ENCODE measurements at places on chromosomes 3 and 15. TPM values are rescaled to one million over a fixed set of nuclear protein-coding genes. Genes with fewer than 3 reads are reported as not detected.

DNA sequence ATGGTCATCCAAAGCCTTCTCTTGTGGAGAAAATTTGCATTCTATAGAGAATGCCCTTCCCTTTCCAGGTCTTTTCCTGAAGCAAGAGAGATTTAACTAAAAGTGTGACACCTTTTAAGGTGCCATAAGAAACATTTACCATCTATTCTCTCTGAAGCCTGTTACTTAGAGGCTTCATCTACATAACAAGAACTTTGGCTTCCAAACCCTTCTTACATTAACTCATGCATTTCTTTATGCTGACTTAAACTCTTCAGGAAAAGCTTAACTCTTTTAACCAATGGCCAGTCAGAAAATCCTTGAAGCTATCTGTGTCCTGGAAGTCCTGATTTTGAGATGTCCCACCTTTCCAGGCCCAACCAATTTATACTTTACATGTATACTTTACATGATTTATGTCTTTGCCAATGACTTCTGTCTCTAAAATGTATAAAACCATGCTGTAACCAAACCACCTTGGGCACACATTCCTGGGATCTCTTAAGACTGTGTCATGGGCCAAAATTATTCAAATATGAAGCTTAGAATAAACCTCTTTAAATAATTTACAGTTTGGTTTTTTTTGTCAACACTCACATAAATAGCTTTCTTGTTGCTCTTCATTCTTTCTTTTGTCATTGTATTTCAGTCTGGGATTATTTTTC, 472.6 kb upstream of the NECTIN3 start:
- DNase-seq, result no peak

GRCh38 chr3:144429719-144430121, 458.1 kb downstream of the DIPK2A start:
- no peak for DNase-seq

- no peak for DNase-seq
These were observed 485.0 kb upstream of the ATP11B start for GRCh38 chr3:182308328-182308727.

The ZBED2 gene
- total RNA-seq, result not detected

DNA sequence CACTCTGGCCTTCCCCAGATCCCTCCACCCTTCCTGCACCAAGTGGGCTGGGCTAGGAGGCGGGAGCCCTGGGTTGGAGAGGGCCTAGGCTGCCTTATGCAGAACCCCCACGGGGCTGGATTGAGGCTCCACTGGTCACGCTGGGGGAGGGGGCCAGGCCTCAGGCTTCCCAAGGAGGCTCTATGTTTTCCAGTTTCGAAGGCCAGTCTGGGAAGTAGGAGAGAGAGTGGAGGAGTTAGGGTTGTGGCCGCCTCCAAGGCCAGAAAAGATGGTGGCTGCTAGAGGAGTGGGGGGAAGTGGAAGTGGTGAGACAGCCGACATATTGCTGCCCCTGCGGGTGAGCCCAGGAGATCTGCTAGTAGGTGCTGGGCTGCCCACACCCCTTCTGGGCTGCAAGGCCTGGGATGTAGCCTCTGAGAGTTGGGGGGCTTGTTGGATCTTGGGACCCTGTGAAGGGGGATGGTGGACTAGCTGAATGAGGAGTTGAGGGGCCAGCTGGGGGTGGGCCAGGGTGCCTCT, 1.2 kb downstream of the GNAI2 start:
- DNase-seq, result no peak

DNA sequence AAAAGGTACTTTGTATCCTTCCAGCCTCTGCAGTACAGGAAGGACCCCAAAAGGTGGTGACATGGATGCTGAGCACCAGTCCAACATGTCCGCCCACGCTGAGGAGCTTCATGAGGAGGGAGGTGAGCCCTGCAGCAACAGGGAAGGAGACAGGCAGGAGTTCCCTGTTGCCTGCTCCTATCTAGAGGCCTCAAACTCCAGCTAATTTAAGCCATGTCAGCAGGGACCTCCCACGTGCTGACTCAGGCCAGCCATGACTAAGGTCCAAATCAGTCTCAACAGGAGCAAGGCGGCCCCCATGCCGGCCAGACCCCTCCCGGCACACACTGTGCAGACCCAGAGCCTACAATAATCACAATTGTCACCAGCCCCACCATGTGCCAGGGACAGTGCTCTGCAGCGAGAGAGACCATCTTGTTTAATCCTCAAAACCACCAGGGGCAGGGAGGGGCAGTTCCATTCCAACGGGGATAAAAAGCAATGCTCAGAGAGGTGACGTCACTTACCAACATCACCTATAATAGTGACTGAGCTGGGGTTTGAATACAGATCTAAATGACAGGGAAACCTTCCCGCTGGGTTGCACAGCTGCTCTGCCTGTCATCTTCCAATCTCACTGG, 54.5 kb upstream of the GATA2 start:
- DNase-seq, result no peak

- DNase-seq, result no peak
These were observed 39.8 kb downstream of the CCDC12 start for GRCh38 chr3:46936733-46937250.

DNA sequence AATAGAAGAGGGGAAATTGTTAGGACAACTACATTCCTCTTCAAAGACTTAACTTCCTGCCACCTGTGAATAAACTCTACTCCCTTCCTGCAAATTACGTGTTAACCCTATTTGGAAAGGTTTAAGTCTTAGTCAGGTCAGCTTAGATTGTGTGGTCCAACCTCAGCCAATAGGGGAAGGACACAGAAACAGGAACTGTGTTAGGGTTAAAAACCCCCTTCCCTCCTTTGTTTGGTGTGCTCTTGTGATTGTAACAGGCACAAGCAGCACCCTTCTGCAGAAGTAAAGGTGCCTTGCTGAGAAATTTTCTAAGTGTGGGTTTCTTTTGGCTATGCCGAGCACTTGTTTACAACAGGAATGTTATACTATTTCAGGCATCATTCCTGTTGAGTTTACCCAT, 45.0 kb upstream of the FSTL1 start:
- DNase-seq, result no peak

- no peak for DNase-seq
These were observed 17.4 kb upstream of the NPTN start for GRCh38 chr15:73650416-73651126.

- peak; percentile 19 for DNase-seq
These were observed 49.6 kb downstream of the CHD2 start for GRCh38 chr15:92949604-92950249.

The NDN gene
- total RNA-seq, result not detected

The CPA3 gene
- not detected for total RNA-seq

GRCh38 chr15:82139823-82140268, 94.0 kb upstream of the MEX3B start:
- DNase-seq, result peak; percentile 72

The ROBO1 gene
- 0.25 TPM for total RNA-seq

The MST1 gene
- total RNA-seq, result 3.3 TPM

- DNase-seq, result no peak
These were observed 128.3 kb downstream of the GOLIM4 start for GRCh38 chr3:167967257-167968036.

- no peak for DNase-seq
These were observed 12.5 kb upstream of the NCBP2 start for GRCh38 chr3:196954832-196955231.

The GP5 gene
- total RNA-seq, result not detected

DNA sequence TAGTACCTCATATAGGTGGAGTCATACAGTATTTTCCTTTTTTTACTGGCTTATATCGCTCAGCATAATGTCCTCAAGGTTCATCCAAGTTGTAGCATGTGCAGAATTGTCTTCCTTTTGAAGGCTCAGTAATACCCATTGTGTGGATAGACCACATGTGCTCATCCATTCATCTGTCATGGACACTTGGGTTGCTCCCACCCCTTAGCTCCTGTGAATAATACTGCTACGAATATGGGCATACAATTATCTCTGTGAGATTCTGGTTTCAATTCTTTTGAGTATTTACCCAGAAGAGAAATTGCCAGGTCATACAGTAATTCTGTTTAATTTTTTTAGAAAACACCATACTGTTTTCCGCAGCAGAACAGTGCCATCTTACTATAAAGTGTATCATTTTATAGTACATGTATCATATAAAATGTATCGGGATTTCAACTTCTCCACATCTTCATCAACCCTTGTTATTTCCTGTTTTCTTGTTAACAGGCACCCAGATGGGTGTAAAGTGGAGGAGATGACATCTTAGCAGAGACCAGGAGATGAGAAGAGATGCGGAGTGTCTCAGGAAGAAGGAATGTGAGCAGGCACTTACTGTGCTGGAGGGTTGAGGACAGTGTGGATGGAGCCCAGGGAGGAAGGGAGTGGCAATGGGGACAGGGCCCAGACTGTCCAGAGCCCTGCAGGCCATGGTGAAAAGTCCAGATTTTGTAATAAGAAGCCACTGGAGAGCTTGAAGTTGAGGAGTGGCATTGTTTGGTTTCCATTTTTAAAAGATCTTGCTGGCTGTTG, 27.0 kb upstream of the PRR23E start:
- DNase-seq, result no peak

The PDHB gene
- total RNA-seq, result 34.2 TPM

- DNase-seq, result peak; percentile 94
These were observed 240.1 kb downstream of the ISL2 start for GRCh38 chr15:76576523-76577279.

The STAB1 gene
- not detected for total RNA-seq

DNA sequence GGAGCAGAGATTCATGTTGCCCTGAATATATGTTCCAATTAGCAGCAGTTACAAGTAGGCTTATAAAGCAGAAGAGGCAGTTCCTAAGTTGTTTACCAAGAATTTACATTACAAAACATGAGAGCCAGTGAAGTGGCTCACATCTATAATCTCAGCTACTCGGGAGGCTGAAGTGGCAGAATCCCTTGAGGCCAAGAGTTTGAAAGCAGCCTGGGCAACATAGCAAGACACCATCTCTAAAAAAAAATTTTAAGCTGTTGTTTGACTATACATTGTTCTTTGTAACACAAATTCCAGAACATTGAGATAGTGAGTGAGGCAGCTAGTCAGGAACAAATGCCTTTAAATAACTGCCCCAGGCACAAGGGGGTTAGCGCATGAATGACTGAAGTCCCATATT, 10.3 kb upstream of the ZMAT3 start:
- no peak for DNase-seq

The SLC24A5 gene
- not detected for total RNA-seq

DNA sequence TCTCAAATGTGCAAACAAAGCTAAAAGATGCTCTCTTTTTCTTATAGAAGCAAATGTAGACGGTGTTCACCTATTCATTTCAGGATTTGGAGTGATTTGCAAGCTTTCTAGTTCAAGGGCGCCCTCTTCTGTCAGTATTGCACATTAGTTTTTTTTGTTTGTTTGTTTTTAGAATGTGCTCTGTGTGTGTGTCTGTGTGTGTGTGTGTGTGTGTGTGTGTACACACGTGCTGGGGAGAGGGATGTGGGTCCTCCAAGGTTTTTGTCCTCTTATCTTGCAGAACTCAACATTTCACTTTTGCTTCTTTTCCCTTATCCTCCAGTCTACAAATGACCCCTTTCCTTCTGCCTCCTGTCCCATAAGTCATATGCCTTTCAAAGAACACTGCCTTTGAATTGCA, 23.5 kb downstream of the DNAH1 start:
- peak; percentile 79 for DNase-seq

- DNase-seq, result no peak
These were observed 366.8 kb downstream of the ZIC1 start for GRCh38 chr3:147775816-147776530.

Measured in HT-29 (cell line).